ENCODE measurements at places on chromosomes 2 and 18. TPM values are rescaled to one million over a fixed set of nuclear protein-coding genes. Genes with fewer than 3 reads are reported as not detected.

Gene MARS2
- 11.3 TPM for total RNA-seq

Gene CNGA3
- total RNA-seq, result not detected

Gene OTOS
- total RNA-seq, result not detected

Gene GAL3ST2
- 0.93 TPM for total RNA-seq

Gene SERPINB12
- total RNA-seq, result not detected

Gene ABCG8
- not detected for total RNA-seq

Gene NYAP2
- total RNA-seq, result not detected
